ENCODE measurements at places on chromosomes 7 and 10.

DNA sequence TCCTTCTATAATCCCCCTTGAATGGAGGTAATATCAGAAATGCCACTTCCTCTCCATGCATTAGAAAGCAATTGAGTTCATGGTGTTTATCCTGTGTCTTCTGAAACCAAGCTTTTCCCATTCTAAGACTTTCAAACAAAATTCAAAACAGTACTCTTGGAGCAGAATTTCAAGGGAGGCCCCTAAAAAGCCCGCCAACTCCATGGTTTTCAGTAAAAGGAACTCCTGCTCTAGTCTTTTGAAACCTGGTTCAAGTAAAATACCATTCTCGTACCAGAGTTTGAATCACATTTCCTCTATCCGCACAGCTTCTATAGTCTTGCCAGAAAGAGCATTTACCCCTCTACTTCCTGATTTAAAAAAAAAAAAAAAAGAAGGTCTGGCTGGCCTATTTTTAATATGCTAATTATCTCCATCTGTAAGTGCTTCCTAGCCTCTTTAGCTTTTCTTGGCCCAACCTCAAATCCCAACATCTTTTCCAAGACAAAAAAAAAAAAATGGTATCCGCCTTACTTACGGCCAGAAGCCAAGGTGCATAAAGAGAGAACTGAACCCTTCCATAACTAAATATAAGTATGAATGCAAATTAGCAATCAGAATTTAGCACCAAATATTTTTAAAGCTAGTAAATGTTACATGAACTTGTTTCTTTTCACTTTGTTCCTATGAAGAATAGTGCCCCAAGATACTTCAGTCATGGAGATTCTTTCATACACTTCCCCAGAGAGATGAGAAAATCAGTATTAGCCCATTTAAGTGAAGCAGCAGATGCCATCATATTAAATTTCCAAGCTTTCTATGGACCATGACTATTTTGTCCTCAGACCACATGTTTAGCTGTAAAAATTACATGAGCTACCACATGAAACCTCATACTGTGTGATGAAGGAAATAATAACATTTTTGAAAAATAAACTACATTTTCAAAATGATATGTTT lies 199.9 kb upstream of the FAM3C start:
- no peak for DNase-seq
- H3K4me1 ChIP-seq, result no peaks in the 10 kb centered on the region
- H3K4me3 ChIP-seq, result no peak overlapping the region
- no peaks in the 10 kb centered on the region for H3K27me3 ChIP-seq

DNA sequence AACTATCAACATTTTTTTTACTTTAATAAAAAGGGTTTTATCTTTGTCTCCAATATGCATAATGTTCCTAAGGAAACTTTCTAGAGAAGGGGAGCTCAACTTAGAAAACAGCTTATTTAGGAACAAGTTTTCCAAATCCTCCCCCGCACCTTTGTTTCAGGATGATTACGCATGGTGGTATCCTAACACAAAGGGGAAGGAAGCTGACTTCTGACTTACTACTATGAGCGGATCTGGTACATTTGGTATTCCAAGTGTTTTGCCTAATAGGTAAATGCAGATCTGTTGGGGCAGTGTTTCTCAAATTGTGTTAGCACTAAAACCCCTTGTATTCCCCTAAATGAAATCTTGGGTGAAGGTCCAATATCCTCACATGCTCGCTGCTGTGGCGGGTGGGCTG lies 229.3 kb upstream of the KLF14 start:
- peaks cover 37% of the 10 kb centered on the region for H3K4me1 ChIP-seq
- H3K36me3 ChIP-seq, result no peaks in the 10 kb centered on the region
- no peaks in the 10 kb centered on the region for H3K27me3 ChIP-seq
- H3K27ac ChIP-seq, result no peak overlapping the region

DNA sequence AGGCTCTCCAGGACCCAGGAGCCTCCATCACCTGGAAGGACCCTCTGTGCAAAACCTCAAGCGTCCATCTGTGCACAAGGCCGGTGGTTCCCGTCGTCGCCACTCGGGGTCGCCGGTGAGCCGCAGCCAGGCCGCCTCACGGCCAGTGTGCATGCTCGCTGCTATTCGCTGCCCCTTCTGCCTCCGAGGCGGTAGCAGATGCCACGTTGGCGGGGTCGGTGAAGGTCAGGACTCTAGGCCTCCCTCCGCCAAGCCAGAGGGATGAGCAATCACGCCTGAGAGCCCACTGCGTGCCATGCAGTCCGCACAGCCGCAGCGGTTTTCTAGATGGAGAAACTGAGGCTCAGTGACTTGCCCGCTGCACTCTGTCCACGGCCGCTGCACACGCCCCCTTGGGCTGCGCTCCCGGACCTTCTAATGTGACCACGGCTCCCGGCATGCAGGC lies 5.7 kb downstream of the UPK3B start:
- no peaks in the 10 kb centered on the region for H3K27me3 ChIP-seq
- no peaks in the 10 kb centered on the region for H3K36me3 ChIP-seq
- no peak overlapping the region for H3K27ac ChIP-seq
- H3K4me3 ChIP-seq, result no peak overlapping the region

DNA sequence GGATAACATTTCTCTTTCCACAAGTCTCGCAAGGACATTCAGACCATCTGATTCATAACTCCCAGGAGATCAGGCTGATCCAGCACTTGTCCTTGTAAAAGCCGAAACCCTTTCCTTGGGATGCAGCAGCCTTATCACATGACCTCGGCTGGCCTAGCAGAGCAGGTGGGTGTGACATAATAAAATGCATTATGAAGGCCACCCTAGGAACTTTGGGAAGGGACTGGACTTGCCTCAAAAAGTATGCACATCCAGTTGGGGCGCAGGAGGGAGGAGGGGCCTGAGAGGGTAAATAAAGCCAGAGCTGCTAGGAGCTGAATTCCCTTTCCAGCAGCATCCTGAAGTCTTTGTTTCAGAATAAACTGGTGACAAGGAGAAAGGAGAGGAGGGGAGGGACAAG lies 260.8 kb downstream of the SNX13 start:
- H3K4me1 ChIP-seq, result no peaks in the 10 kb centered on the region
- no peak for DNase-seq
- H3K36me3 ChIP-seq, result no peaks in the 10 kb centered on the region
- no peak overlapping the region for H3K4me3 ChIP-seq

- H3K4me3 ChIP-seq, result no peak overlapping the region
- no peaks in the 10 kb centered on the region for H3K27me3 ChIP-seq
- no peak for DNase-seq
Measured at GRCh38 chr10:60594476-60595051, 183.7 kb upstream of the CDK1 start.

Data from CD8-positive, alpha-beta memory T cell (primary cell).